ENCODE measurements at places on chromosomes 1 and 21. TPM values are rescaled to one million over a fixed set of nuclear protein-coding genes. Genes with fewer than 3 reads are reported as not detected.

- H3K27ac ChIP-seq = no peak overlapping the region
- no peak overlapping the region for H3K4me3 ChIP-seq
- H3K4me1 ChIP-seq = no peaks in the 10 kb centered on the region
- no peaks in the 10 kb centered on the region for H3K27me3 ChIP-seq
- H3K36me3 ChIP-seq = no peaks in the 10 kb centered on the region
Observed at GRCh38 chr1:159675046-159675445, 39.3 kb downstream of the CRP start.

DNA sequence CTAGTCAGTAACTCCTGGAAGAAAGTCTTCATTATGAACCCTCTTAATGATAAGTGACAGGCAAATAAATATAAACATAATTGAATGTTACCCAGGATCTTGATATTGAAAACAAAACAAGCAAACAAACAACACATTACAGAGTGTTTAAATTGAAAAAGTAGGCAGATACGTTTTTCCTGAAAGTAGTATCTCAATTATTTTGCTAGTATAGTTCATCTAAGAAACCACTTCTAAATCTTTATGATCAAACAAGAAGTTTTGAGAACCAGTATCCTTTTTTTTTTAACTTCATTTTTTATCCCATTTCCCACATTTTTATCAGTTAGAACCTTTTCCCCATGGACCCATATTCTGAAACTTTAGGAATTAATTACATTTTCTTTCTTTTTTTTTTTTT lies 3.7 kb upstream of the WDR47 start:
- no peaks in the 10 kb centered on the region for H3K27me3 ChIP-seq
- no peak overlapping the region for H3K27ac ChIP-seq
- H3K36me3 ChIP-seq = no peaks in the 10 kb centered on the region
- DNase-seq = no peak
- no peaks in the 10 kb centered on the region for H3K4me1 ChIP-seq

DNA sequence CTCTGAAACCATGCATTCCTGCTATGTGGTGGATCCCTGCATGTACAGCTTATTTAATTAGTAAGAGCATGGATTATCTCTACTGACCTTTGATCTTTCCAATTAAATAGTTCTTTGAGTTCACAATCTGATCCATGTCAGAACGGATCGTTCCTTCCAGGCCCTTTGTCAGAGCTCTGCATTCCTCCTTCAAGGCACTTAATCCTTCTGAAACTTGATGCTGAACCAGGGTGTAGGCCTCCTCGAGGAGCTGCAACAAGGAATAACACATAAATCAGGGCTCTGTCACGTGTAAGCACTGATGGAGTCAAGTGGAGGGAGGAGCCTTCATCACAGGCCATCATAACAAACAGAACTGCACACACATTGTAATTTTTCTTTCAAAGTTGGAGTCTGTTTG lies 68.4 kb upstream of the EDEM3 start:
- H3K27me3 ChIP-seq = no peaks in the 10 kb centered on the region
- no peak for DNase-seq
- H3K4me1 ChIP-seq = no peaks in the 10 kb centered on the region
- H3K27ac ChIP-seq = no peak overlapping the region
- H3K36me3 ChIP-seq = no peaks in the 10 kb centered on the region

DNA sequence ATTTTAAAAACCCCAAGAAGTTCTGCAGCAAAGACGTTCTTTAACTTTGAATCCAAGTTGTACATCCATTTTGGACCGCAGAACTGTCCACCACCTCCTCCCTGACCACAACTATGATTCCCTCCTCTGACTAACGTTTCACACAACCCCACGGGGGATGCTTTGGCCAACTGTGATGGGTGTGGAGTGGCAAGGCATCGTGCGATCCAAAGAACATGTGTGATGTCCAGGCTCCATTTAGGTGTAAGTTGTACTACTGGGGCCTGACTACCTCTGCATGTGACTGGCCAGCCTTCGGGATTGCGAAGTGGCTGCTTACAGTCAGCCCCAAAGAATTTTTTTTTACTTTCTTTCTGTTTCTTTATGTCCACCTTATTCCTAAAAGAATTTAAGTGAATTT lies 6.7 kb downstream of the KCNJ15 start:
- no peaks in the 10 kb centered on the region for H3K36me3 ChIP-seq
- peaks cover 15% of the 10 kb centered on the region for H3K4me1 ChIP-seq
- H3K27me3 ChIP-seq = no peaks in the 10 kb centered on the region

DNA sequence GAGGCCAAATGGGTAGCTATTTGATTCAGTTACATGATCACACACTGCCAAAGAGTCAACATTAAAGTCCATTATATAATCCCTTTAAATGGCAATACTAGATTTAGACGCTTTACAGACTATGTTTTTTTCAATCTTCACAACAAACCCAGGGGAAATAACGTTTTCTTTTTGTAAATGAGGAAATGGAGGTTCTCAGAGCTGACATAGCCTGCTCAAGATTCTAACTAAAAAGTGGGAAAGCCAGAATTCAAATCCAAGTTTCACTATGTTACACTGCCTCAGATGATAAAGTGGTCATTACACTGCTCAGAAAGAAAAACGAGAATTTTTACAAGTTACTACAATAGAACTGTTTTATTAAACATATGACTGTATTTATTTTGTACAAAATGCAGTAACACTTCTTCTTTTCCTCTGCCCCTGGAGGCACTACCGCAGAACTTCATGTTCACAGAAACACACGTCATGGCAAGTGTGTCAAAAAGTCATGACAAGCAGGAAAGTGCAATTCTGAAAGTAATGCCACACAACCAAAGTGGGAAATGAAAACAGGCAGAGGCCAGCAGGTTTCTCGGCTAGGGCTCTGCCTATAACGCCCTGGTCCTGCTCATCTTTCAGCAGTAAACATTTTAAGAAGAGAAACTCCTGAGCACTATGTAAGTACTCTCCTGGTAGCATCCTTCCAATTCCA lies 19.0 kb downstream of the THEMIS2 start:
- DNase-seq = no peak
- no peak overlapping the region for H3K4me3 ChIP-seq
- no peaks in the 10 kb centered on the region for H3K27me3 ChIP-seq
- no peaks in the 10 kb centered on the region for H3K4me1 ChIP-seq
- peaks cover 36% of the 10 kb centered on the region for H3K36me3 ChIP-seq

DNA sequence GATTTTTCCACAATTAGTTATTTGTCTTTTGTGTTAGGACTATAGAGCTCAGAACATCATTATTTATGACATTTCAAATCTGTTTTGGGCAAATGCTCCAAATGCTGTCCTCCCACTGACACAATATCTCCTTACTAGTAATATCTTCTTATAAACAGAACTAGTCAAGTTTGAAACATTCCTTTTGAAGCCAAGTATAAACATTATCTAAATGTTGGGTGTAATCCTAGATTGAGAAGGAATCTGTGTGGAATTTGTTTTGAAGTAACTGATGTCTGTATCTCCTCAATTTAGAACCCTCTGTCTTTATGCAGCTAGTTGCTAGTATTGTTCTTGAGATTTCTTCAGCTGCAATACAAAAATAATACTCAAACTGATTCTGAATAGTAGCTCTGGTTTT lies 28.5 kb upstream of the PAXBP1 start:
- DNase-seq = no peak
- H3K4me3 ChIP-seq = no peak overlapping the region
- no peaks in the 10 kb centered on the region for H3K27me3 ChIP-seq
- H3K4me1 ChIP-seq = no peaks in the 10 kb centered on the region
- H3K36me3 ChIP-seq = no peaks in the 10 kb centered on the region
- no peak overlapping the region for H3K27ac ChIP-seq

DNA sequence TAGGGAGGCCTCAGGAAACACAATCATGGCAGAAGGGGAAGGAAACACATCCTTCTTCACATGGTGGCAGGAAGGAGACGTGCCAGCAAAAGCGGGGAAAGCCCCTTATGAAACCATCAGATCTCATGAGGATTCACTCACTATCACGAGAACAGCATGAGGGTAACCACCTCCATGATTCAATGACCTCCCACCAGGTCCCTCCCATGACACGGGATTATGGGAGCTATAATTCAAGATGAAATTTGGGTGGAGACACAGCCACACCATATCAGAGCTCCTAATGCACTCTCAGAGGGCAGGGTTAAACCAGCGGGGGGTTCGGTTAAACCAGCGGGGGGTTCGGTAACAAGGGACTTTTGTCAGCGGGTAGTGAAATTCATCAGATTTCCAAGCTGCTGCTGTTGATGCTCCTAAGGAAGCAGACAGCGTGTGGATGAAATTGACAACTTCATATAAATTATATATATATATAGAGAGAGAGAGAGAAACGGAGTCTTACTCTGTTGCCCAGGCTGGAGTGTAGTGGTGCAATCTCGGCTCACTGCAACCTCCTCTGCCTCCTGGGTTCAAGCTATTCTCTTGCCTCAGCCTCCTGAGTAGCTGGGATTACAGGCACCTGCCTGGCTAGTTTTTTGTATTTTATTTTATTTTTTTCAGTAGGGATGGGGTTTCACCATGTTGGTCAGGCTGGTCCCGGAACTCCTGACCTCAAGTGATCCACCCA lies 4.2 kb downstream of the CSTB start:
- H3K36me3 ChIP-seq = peaks cover 5% of the 10 kb centered on the region
- no peaks in the 10 kb centered on the region for H3K27me3 ChIP-seq
- H3K4me3 ChIP-seq = no peak overlapping the region
- no peak for DNase-seq
- no peak overlapping the region for H3K27ac ChIP-seq

DNA sequence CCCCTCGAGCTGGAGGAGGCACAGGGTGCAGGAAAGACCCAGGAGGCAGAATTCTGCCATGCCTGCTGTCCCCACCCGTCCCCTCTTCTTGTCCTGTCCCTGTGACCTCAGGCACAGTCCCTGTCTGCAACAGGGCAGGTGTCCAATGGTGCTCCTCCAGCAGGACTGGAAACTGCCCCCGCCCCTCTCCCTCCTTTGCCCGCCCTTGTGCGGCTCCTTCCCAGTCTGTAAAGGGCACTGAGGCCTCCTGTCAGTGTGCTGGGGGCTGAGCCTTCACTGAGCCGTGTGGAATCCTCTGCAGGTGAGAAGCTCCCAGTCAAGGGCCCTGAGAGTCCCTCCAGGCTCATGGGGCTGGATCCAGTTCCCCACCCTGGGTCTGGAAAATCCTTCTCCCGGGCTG lies 28.9 kb downstream of the PRDM16 start:
- no peaks in the 10 kb centered on the region for H3K27me3 ChIP-seq
- no peaks in the 10 kb centered on the region for H3K36me3 ChIP-seq
- no peaks in the 10 kb centered on the region for H3K4me1 ChIP-seq
- H3K4me3 ChIP-seq = no peak overlapping the region
- no peak overlapping the region for H3K27ac ChIP-seq

- no peaks in the 10 kb centered on the region for H3K36me3 ChIP-seq
- DNase-seq = peak; percentile 64
- no peaks in the 10 kb centered on the region for H3K4me1 ChIP-seq
- H3K4me3 ChIP-seq = no peak overlapping the region
Observed at GRCh38 chr1:67441183-67441582, 11.0 kb upstream of the SERBP1 start.

DNA sequence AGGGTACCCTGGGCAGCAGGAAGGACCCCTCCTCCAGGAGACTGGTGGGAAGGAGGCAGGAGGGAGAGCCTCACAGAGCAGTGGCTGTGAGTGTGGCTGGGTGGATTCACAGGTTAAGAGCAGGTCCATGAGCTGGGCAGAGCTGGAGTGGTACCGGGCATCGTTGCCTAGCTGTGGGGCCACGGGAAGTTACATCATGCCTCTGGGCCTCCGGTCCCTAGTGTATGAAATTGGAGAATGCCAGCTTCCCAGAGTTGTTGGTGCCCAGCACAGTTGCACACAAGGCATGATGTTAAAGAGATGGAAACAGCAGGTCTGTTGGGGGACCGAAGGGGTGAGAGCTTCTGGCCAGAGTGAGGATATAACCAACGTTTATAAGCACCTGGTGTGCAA lies 18.5 kb downstream of the FOXO6 start:
- no peak for DNase-seq
- H3K4me1 ChIP-seq = peaks cover 11% of the 10 kb centered on the region
- H3K4me3 ChIP-seq = no peak overlapping the region

DNA sequence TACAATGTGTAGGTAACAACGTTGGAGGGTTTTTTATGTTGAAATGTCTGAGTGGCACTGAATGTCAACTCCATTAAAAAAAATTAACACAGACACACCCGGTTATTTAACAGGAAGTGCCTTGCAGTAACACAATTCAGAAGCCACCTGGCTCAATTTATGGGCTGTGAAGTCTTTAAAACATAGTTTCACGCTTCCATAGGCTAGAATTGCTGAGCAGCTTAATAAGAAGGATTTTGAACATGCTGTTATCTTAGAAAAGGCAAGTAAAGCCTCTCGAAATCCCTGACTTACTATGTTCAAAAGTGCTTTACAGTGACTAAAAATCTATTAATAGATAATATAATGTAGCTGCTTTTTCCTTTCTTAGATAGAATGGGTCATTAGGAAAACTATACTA lies 19.7 kb downstream of the SRSF4 start:
- H3K27ac ChIP-seq = no peak overlapping the region
- H3K27me3 ChIP-seq = no peaks in the 10 kb centered on the region
- DNase-seq = no peak
- no peaks in the 10 kb centered on the region for H3K4me1 ChIP-seq
- H3K4me3 ChIP-seq = no peak overlapping the region

GRCh38 chr1:226498640-226499008 lies 49.9 kb upstream of the STUM start:
- H3K36me3 ChIP-seq = no peaks in the 10 kb centered on the region
- no peak overlapping the region for H3K27ac ChIP-seq
- no peak for DNase-seq

The MMP23B gene
- 1.8 TPM for total RNA-seq

The CASP9 gene
- total RNA-seq = 2.3 TPM

The ZNF326 gene
- 13.8 TPM for total RNA-seq

The CA14 gene
- 0.56 TPM for total RNA-seq

The SNX7 gene
- 8.8 TPM for total RNA-seq

The BACE2 gene
- 5.9 TPM for total RNA-seq

The DSCAM gene
- total RNA-seq = 0.04 TPM

The UTS2 gene
- not detected for total RNA-seq

Data from right lobe of liver (tissue), 6 donors.